ENCODE measurements at places on chromosomes 11 and 22.
A peak's percentile ranks its signal among the peaks of the same experiment; 100 is the strongest.

GRCh38 chr22:31692186-31692886 is 30.3 kb upstream of the PISD start:
- DNase-seq = no peak

DNA sequence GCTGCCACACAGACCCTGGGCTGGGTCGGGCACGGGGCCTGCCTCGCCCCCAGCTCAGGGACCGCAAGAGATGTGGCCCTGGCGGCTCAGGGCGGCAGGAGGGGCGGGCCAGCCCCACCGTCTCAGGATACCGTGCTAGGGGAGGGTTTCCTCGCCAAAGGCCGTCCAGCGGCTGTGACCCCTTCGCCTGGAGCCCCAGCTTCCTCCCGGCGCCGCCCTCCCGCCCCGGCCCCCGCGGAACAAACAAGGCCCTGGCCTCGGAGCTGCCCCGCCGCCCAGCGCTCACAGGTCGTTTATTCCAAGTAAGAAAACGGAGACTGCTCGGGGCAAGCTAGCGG is 543 bp upstream of the AP2A2 start:
- no peak for DNase-seq

- no peak for DNase-seq
Measured at GRCh38 chr11:2041153-2041552, 43.5 kb upstream of the H19 start.

DNA sequence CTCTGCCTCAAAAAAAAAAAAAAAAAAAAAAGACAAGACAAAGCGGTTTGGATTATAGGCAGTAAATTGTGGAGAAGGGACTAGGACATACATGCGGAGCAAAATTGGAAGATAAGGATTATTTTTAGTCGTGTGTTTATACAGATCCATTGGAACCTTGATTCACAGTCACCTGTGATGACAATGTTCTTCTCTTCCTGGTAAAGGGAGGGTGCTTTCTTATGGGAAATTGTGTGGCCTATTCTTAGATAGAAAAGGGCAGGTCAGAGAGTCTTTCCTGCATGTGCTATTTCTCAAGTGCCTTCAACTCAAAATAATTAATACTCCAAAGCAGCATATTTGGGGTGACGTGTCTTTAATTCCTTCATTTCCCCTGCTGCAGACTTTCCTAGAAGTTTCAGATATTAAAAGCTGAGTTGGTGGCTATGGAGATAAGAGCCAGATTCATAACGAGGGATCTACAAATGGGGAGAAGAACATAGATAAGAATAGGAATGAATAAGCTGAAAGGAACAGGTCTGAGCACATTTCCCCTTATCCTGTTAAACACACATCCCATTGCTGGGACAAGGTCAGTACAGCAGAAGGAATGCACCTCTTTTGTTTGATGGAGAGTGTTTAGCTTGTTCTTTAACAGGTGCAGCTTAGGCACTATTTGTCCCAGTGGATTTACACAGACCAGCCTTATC is 22.5 kb downstream of the GSTT2B start:
- no peak for DNase-seq

DNA sequence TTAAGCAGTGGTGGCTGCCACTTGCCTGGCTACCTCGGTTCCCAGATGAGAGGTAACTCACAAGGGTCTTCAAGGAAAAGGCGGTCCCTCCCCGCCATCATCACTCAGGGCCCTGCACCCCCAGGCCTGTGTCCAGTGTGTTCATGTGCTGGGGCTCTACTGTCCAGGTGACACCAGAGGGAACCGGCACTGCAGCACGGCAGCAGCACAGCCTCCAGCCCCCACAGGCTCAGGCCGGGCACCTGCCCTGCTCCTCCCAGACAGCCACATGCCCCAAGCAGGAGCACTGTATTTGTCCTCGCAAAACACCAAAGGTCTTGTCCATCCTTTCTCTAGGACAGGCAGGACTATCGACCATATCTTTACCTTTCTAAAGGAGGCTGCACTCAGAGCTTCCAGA is 982.1 kb downstream of the NTM start:
- DNase-seq = no peak

DNA sequence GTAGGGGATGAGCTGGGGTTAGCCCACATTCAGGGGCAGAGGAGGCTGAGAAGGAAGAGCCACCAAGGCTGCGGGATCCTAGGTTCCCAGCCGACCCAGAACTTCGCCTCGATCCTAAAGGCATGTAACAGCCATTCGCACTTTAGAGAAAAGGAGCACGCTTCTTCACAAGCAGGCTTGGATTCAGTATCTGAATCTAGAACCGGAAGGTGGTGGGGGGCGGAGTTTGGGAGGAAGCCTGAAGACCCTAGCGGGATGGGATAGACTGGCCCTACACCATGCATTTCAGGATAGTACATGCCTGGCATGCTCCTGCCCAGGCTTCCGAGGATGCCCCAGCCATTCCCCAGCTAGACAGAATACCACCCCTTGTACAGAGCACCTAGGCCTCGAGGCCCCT is 4.4 kb downstream of the SCARF2 start:
- DNase-seq = no peak

DNA sequence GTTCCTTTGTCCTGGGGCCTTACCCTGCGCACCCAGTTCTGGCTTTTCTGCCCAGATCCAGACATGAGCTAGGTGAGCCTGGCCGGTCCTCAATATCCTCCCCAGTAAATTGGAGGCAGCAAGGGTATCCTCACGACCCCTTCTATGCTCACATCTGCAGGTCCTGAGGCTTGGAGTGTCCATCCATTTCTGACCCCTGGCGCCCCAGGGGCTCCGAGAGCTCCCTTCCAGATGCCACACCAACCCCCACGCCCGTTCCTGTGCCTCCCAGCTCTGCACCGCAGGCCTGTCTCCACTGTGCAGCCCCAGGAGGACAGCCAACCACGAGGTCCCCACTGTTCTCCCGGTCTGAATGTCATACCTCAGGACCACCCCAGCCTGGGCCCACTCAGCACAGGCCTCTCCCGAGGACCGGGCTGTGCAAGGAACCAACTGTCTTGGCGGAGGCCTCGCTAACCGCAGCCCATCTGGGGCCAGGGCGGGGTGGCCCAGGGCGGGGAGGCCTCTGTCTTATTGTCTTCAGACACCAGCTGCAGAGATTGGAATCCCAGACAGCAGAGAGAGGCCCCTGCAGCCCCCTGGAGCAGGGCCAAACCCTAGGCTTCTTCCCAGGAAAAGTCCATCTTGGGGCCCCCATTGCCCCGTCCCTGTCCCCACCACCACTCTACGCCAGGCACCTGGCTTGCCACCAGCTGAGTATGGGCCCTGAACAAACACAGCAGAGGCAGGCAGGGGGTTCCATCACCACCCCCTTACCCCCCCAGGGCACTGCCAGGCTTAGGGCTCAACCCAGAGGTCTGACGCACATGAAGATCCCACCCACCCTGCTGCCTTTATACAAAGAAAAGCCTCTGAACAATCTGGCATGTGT is 39.3 kb downstream of the ALX4 start:
- DNase-seq = no peak

DNA sequence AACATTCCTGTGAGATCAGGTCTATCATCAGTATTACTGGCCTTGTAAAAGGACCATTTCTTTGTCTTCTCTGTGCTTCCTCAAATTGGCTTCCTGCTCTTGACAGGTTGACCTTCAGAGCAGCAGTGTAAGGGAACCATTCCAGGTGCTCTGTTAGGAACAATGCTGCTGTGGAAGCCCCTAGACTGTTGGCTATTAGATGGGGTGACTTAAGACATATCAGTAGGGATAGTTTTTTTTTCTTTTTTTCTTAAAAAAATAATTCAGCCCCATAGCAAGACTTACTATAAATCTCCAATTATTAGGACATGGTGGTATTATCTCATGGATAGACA is 37.6 kb downstream of the COA4 start:
- no peak for DNase-seq

DNA sequence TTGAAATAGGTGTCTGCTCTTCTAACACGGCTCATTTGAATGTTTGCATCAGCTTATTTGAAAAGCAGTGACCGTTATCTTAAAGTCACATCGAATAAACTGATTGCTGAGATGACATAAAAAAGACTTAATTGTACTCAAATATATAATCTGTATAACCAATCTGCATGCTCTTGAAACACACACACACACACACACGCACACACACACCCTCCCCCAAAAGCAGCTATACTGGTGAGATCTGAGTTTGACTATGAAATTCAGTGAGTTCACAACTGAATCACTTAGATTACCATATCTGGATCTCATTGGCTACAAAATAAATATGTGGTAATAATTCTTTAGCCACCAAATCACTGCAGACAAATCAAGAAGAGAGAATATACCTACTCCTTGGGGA is 3.8 kb upstream of the IFTAP start:
- DNase-seq = no peak

DNA sequence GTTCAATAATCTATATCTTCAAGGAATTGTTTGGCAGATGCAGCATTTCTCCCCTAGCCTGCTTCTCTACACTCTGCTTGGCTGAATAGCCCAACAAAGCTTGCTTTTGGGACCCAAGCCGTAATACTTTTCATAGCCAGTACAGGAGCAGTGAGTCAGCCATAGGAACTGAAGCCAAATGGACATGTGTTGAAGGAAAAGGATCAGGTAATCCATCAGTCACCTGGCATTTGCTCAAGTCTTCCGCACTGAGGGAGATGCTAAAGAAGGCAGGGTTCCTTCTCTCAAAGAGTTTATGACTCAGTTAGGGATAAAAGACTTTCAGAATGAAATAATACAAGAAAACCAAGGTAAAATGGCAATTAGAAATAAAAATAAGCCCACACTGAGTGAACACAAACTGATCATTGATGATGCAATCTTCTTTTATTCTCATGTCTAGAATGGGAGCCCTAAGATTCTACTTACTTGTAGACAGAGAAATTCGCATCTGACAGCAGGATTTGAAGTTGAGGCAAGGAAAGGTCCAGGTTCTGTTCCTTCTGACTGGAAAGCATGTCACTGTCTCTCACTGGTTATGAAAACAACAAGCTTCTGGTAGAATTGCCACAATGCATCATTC is 13.2 kb downstream of the C11orf87 start:
- DNase-seq = no peak

DNA sequence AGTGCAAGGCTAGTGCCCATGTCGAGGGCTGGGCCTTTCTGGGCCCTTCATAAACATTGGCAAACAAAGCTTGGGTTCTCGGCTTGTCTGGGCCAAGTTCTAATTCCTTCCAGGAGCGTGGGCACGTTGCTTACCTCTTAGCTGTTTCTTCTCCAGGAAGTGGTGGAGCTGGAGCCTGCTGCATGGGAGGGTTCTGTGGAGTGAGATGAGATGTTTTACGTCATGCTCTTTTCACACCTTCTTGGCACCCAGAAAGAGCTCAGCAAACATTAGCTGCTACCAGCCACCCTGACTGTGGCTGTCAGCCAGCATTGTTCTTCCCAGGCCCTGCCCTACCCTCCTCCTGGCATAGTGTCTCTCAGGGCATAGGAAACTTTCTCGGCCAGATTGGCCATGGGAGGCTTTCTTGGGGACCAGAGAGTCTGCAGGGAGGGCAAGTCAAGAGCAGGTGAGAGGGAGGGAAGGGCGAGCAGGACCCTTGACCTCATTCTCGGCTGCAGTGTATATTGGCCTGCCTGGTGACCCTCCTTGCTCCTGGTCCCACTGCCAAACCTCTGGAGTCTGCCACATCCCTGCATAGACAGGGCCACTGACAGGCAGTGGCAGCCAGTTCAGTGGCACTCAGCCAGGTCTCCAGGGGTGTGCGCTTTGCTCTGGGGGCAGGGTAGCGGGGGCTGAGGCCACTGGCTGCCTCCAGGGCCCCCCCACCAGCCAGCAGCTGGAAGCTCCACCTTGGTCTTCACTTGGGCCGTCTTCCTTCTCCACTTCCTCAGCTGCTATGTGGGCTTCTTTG is 98.8 kb downstream of the BCR start:
- no peak for DNase-seq

DNA sequence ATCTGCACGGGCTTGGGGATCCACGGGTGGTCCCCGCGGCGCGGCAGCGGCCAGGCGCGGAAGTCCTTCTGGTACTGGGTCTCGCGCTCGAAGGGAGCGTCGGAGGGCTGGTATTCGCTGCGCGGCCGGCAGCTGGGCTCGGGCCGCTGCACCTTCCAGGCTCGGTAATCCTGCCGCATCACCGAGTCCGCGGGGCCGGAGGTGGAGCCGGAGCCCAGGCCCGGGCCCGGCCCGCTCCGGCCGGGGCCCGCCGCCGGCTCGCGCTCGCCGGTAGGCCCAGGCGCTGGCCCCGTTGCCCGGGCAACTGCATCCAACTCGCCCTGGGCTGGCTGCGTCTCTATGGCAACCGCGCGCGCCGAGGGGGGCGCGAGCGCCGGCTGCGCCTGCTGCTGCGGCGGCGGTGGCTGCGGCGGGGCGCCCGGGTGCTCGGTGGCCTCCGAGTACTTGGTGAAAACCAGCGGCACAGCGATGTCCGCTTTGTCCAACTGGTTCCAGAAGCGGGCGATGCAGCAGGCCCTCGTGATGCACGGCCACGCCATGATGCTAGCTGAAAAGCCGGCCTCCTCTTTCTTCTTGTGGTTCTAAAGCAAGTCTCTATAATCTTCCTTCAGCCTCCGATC is 897 bp downstream of the MAP6 start:
- peak; percentile 62 for DNase-seq

DNA sequence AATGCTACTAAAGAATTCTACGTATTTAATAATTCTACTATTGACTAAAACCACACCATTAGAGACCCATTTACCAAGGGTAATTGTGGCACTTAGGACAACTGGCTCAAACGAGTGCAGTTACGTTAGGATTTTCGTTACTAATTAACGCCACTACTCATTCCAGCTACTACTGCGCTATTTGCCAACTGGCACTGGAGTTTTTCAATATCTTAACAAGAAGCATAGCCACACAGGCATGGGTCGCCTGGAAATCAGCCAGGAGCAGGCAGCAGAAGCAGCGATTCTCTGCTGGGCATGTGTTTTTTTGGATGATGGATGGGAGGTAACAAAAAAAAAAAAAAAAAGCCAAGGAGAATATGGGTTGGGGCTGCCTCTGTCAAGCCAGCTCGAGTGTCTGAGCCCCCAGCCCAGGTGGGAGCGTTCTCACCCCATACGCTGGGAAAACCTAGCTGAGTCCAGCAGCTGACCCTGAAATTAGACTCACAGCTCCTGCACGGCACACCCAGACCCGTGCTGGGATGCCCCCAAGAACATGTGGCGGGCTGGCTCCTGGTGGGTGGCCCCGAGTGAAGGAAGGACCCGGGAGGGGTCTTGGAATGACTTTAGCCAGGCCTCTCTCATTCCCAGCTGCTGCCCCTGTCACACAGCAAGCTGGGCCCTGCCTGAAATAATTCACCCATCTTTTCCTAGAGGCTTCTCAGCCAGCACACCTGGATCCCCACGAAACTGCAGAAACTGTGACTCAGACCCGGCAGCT is 214.0 kb downstream of the BRD1 start:
- DNase-seq = no peak

- no peak for DNase-seq
Measured at GRCh38 chr11:726278-727220, 20.5 kb downstream of the EPS8L2 start.

DNA sequence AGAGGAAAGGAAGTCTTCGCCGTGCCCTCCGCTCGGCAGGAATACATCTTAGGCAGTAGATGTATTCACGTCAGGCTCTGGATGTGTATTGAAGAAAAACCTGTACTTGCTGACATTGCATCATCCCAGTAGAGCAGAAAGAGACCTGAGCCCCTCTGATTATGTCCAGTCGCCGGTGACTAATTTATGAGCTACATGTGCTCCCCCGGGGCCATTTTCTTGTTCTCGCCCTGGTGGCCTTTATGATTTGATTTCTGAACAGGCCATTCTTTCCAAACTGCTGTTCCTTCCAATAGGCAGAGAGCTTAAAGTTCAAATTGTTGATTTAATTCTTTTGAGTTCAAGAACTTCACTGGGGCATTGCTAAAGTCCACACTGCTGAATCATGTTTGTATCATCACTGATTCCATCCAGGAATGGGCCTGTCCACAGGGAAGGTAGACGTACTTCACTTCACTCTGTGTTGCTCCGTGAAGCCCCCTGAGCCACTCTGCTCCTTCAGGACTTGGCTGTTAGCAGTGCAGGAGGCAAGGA is 137.3 kb upstream of the RASSF10 start:
- DNase-seq = no peak

- DNase-seq = no peak
Measured at GRCh38 chr11:122706291-122707088, 51.0 kb downstream of the UBASH3B start.

Data from NCI-H1436 (cell line).